ENCODE measurements at places on chromosomes 6 and 20. TPM values are rescaled to one million over a fixed set of nuclear protein-coding genes. Genes with fewer than 3 reads are reported as not detected.

THBD gene
- total RNA-seq, result not detected

DCBLD1 gene
- 3.9 TPM for total RNA-seq

- peaks cover 59% of the 10 kb centered on the region for H3K36me3 ChIP-seq
- H3K27me3 ChIP-seq, result no peaks in the 10 kb centered on the region
- no peak overlapping the region for H3K4me3 ChIP-seq
- H3K4me1 ChIP-seq, result peaks cover 10% of the 10 kb centered on the region
- no peak overlapping the region for H3K27ac ChIP-seq
These were observed 9.6 kb downstream of the C6orf136 start for GRCh38 chr6:30656513-30656912.

DNA sequence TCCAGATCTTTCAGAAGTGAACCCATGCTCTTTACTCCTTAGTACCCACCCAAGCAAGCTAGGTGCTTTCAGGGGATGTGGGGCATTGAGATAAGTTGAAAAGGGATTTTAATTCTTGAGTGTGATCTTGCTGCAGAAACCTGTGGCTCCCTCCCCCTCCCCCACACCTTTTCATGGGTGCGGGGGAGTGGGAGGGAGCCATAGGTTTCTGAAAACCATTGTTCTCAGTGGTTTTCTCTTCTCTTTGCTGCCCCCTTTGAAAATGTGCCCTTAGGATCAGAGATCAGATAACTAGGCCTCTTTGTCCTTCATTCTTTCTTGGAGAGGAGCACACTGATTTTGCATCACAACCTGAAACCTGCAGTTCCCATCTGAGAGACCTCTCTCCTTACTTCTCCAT lies 2.4 kb downstream of the PCSK2 start:
- peaks cover 44% of the 10 kb centered on the region for H3K27me3 ChIP-seq
- no peaks in the 10 kb centered on the region for H3K4me1 ChIP-seq
- no peak overlapping the region for H3K4me3 ChIP-seq
- no peak for DNase-seq
- no peak overlapping the region for H3K27ac ChIP-seq
- no peaks in the 10 kb centered on the region for H3K36me3 ChIP-seq

RCAN2 gene
- total RNA-seq, result 0.44 TPM

DNA sequence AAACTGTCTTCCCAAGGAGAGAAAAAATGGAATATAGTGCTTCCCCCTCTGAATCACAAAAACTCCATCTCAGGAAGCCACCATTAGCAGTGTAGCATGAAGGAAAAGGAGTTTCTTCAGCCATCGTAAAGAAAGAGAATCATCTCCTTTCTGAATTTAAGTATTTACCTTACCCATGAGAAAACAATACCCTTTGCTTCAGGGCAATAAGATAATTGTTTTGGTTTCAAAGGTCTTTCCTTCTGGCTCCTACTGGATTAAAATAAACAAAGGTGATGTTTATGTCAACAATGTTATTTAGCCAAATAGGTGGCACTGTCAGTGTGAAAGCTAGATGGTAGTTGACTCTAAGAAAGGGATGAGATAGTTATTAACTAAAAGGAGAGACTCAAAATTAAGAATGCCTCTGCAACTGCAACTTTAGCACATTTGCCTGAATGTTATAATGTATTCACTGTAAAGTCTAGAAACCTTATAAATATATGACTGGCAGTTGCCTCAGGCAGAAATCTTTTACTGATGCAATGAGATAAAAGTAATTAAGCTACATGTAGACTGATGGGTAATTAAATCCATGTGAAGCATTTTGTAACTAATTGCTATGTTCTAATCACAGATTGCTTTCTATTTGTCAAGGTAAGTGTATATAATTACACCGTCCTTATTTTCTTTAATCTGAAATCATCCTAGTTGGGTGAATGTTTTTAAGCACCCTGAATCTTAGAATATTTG lies 399.0 kb downstream of the CDKAL1 start:
- no peak overlapping the region for H3K4me3 ChIP-seq
- DNase-seq, result no peak
- no peak overlapping the region for H3K27ac ChIP-seq
- no peaks in the 10 kb centered on the region for H3K27me3 ChIP-seq

- H3K36me3 ChIP-seq, result no peaks in the 10 kb centered on the region
- peaks cover 37% of the 10 kb centered on the region for H3K27me3 ChIP-seq
- no peak overlapping the region for H3K27ac ChIP-seq
- H3K4me1 ChIP-seq, result peaks cover 6% of the 10 kb centered on the region
- no peak for DNase-seq
- no peak overlapping the region for H3K4me3 ChIP-seq
These were observed 41.6 kb upstream of the TMEM244 start for GRCh38 chr6:129902681-129903080.

NR2E1 gene
- total RNA-seq, result not detected
